ENCODE measurements at places on chromosomes 7 and 10.
A peak's percentile ranks its signal among the peaks of the same experiment; 100 is the strongest.

- no peak for DNase-seq
Observed at GRCh38 chr7:113083132-113083815, 3.4 kb downstream of the GPR85 start.

DNA sequence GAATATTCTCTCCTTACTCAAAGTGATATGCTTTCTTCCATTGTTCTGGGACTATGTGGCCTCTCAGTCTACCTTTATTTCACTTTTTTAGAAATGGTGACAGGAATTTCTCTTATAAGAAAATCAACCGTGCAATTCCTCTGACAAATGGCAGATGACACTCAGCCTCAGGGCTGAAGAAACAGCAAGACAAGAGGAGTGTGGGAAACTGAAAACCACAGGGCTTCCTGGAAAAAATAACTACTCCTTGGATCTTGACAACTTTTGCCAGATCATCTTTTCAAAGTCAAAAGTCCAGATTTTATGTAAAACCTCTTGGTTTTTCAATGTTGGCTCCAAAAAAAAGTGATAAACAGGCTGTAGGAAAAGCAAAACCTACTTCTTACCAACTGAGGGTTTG is 121.5 kb downstream of the TYW1B start:
- no peak for DNase-seq

DNA sequence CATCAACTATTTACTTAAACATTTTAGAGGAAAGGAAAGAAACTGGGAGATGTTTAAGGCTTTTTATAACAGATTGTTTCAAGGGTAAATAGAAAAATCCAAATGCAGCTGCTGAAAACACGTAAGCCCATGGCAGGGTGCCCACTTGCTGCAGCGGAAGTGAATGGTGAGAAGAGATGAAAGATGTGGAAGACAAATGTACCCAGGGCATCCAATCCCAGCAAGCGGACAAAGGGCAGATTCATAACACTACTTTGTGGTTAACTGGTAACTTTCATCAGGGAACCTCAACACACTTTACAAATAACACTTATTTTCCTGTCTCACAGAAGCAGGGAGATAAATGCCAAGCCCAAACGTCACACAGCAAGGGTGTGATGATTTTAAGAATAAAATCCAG is 358.4 kb downstream of the KCNMA1 start:
- DNase-seq, result no peak

- peak; percentile 40 for DNase-seq
Observed at GRCh38 chr10:77877441-77878344, 48.9 kb downstream of the DLG5 start.

- no peak for DNase-seq
Observed at GRCh38 chr7:51797371-51797770, 480.8 kb upstream of the COBL start.

- no peak for DNase-seq
Observed at GRCh38 chr10:118840071-118840775, 85.5 kb upstream of the CACUL1 start.

DNA sequence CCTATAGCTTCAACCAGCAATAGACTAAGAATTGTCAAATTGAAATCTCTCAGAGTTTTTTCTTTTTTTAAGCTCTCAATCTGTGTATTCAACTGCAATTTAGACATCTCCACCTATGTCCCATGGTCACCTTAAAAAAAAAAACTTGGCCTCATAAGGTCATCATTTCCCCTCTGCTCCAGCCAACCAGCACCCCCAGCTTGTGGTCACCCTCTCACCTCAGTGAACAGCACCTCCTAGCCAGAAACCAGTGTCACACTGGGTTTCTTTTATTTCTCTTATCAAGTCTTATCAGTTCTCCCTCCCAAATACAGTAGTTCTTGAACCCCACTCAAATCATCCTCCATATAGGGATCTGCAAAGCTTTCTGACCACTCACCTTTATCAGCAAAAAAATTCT is 4.0 kb downstream of the ITGB1 start:
- no peak for DNase-seq

DNA sequence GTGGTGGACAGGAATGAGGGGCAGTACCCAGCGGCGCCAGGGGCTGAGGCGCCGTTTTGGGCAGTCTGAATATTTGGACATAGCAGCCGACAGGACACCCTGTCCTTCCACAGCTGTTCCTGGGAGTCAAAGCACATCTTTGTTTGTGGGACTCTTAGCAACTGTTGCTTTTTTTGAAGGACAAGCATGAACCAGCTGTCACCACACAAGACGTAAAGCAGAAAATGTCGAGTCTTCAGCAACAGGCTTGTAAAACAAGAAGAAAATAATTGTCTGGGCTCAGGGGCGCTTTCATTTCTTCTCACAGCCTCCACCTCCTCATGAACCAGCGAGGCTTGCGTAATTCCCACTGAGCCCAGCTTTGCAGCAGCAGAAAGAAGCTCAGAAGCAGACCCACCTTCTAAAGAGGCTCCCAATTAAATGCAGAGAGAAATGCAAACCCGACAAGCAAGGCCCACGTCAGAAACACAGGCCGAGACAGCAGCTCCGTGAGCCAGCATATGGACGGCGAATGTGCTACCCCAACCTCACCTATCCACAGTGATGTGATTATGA is 68.9 kb upstream of the DNAAF5 start:
- DNase-seq, result no peak

DNA sequence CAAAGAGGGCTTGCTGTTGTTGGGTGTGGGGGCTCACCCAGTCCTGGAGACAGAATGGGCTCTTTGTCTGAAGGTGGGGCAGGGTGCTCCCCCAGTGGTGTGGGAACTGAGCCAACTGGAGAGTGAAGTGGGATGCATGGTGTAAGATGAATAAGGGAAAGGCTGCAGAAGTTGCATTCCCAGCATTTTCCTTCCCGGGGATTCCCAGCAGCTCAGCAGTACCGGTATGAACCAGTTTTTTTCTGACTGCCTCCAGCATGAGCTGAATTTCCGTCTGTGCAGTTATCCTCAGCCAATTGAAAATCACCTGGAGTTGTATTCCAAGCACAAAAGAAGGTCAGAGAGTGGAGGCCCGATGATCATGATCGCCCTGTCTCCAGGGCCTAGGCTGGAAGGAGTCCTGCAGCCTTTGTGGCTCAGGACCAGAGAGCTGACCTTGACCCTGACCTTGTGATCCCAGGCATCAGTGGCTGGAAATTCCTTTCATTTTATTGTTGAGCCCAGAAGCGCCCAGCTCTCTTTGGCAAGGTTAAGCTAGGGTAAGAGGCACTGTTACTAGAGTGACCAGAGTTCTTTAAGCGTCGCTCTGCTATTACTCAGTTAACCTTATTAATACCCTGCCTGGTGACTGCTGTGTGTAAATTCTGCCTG is 33.4 kb downstream of the OGDH start:
- DNase-seq, result no peak

DNA sequence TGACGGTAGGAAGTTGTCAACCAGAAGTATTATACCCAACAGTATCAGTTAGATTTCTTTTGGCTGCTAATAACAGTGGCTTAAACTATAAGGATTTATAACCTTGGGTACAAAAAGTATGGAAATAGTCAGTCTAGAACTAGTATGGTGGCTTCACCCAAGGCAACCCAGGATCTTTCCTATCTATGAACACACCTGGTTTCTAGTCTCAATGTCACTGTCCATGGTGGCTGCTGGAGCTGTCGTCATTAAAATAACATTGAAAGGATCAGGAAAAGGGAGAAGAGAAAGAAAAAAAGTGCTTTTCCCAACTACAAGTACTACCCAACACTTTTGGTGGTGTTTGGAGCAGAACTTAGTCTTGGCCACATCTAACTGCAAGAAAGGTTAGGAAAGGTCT is 27.7 kb downstream of the PHTF2 start:
- no peak for DNase-seq

DNA sequence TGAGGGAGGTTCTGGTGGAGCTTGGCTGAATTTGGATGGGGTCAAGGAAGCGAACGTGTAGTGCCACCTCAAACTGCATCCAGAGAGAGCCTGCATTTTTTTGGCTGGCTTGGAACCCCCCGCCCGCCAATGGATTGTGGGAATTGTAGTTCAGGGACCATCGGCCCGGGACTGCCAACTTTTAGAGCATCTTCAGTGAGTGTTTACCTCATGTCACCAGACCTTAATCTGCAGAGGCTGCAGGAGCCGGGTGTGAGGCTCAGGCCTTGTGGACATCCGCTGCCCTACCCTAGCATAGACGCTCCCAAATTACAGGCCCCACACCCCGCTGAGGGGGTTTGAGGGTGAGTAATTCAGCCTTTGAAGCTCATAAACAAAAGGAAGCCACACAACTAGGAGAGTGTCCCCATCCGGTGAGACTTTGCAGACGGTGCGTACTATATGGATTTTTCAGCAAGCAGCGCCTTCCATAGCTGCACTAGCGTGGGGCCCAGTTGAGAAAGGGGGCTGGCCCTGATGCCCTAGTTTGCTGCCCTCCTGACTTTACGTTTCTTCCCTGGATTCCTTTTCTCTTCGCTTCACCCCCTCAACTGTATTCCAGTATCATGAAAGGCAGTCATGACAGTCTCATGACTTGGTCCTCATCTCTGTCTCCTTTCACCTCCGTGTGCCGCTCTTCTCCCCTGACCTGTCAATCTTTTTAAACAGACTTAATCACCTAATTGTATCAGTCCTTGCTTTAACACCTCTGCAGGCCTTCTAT is 717 bp downstream of the CNPY4 start:
- DNase-seq, result peak; percentile 61

DNA sequence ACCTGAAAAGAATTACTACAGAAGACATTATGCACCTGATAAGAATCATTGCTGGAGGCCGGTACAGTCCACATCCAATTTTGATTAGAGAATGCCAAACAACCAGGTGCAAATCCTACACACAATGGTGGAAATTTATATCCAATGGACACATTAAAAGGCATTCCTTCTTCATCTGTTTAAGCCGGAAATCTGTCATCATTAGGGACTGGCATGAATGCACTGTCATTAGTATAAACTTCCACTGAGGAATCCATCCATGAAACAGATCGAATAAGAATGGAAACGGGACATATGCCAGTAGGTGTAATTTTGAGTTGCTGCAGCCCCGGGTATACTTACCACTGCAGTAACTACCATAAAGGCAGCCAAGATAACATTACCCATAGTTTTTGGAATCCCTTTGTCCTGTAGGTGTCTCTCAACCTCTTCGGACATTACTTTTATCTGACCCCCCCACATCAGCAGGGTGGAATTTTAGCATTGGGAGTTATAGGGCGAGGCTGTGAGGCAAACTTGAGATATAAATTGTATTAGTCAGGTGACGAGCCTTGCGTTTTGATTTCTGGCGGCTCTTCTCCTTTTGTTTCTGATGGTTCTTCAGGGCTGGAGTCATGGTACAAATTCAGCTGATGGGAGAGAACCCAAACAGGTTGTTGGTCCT is 36.5 kb upstream of the AKR1C2 start:
- DNase-seq, result no peak

GRCh38 chr7:63037242-63037641 is 961.4 kb upstream of the ZNF722 start:
- no peak for DNase-seq

- DNase-seq, result no peak
Observed at GRCh38 chr7:576524-577277, 57.1 kb upstream of the PDGFA start.

GRCh38 chr10:35843524-35844181 is 201.6 kb upstream of the FZD8 start:
- DNase-seq, result no peak

DNA sequence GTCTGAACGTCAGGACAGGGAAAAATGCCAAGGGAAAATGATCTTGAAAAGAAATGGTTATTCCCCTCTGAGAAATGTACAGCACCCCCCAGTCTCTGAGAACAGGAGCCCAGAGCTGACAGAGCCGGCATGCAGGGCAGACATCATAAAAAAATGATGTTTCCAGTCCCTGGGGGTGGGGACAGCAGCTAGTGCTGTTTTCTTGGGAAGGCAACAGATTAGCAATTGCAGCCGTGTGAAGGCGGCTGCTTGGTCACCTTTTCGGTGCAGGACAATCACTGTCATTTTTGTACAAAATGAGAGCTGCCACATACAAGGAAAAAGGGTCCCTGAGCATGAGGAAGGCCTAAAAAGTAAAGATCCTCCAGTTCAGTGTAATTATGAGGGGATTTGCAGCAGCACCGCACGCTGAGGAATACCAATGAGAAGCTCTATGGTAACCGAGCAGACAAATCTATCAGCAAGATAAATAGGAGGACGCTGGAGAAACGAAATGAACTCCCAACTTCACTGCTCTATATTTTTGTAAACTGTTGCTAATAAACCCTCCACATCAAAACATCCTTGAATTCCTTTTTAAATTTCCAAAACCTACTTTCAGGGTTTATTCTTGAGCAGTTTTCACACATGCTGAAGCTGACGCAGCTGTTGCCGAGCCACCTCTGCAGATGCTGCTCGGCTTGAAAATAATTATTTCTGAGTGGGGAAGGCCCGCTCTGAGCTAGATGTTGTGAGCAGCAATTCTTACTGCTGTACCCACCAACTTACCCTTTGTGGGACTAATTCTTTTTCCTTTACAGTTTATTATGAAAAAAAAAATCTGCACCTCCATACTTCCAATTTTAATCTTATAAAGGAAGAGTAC is 98.2 kb upstream of the NEBL start:
- DNase-seq, result no peak

GRCh38 chr10:75512203-75512933 is 80.9 kb downstream of the LRMDA start:
- no peak for DNase-seq

- DNase-seq, result no peak
Observed at GRCh38 chr7:47288060-47288459, 293.9 kb downstream of the TNS3 start.

Measured in CD8-positive, alpha-beta T cell (primary cell).